CD4-positive, alpha-beta memory T cell (primary cell): ENCODE measurements at places on chromosomes 12 and 14. TPM values are rescaled to one million over a fixed set of nuclear protein-coding genes. Genes with fewer than 3 reads are reported as not detected.

DNA sequence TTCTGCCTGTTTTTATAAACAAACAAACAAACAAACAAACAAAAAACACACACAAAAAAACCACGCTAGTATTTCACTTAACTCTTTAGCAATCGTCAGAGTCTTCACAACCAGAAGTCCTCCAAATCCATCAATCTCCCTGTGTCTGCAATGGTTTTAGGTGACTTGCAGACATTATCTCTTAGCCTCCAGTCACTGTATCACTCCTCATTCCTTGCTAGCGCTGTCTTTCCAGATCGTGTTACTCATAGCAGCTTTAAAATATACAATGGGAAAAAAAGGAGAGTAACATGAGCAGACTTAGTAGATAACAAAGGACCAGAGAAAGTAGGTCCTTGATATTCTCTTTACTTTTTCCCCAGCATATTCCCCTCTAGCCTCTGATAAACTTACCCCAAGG lies 15.5 kb upstream of the ETNK1 start:
- no peaks in the 10 kb centered on the region for H3K4me1 ChIP-seq
- no peaks in the 10 kb centered on the region for H3K36me3 ChIP-seq
- DNase-seq: no peak
- no peak overlapping the region for H3K27ac ChIP-seq

GRCh38 chr12:11814374-11814773 lies 164.9 kb downstream of the ETV6 start:
- no peak for DNase-seq
- peaks cover 48% of the 10 kb centered on the region for H3K4me1 ChIP-seq
- H3K27ac ChIP-seq: no peak overlapping the region
- H3K27me3 ChIP-seq: no peaks in the 10 kb centered on the region

DNA sequence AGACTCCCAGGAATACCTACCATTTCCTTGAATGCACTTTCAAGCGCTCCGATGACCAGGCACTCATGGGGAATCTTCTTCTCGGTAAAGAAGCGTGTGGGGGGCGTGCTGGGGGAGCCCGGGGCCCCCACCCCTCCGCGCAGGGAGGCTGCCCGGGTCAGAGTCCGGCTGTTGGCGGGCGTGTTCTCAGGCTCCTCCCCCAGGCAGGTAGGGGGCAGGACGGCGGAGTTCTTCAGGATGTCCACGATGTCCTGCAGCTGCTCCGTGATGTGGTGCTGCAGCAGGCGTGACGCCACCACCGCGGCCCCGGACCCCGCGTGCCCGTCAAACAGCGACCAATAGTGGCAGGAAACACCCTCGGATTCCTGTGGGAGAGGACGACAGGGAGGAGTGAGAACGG lies 133.2 kb downstream of the PPM1H start:
- no peaks in the 10 kb centered on the region for H3K4me1 ChIP-seq
- no peaks in the 10 kb centered on the region for H3K27me3 ChIP-seq
- H3K36me3 ChIP-seq: no peaks in the 10 kb centered on the region
- no peak overlapping the region for H3K4me3 ChIP-seq
- DNase-seq: no peak
- H3K27ac ChIP-seq: no peak overlapping the region

DNA sequence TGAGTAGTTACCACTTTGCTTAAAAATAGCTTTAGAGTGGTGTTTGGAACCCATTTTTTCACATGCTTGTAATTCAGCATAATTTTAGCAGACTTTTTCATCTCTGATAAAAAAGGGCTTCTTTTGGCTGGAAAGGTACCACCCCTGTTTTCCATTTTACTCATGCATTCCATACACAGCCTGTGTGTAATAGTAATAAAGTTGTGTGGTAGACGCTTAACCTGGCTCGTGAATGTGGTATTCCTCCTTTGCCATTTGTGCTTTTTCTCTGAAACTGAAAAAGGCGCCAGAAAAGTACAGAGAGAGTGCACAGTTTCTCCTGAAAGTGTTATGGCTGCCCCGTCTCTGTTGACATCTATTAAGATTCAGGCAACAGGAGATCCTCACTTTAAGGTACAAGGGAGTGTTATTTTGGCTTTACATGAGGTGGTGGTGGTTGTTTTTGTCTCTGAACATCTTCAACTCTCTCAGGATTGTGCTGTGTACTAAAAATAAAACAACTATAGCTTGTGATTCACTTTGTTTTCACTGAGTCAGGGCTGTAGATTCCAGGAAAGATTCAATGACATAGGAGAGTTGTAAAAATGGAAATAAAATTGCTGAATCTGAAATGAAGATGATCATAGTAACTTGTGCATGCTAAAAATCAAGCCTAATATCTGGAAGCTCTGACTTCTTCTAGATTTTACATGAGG lies 45.6 kb upstream of the MIS18BP1 start:
- H3K36me3 ChIP-seq: no peaks in the 10 kb centered on the region
- no peak overlapping the region for H3K4me3 ChIP-seq
- H3K4me1 ChIP-seq: no peaks in the 10 kb centered on the region
- H3K27me3 ChIP-seq: no peaks in the 10 kb centered on the region
- no peak overlapping the region for H3K27ac ChIP-seq
- DNase-seq: no peak

KLRD1 gene
- total RNA-seq: 0.64 TPM

DNA sequence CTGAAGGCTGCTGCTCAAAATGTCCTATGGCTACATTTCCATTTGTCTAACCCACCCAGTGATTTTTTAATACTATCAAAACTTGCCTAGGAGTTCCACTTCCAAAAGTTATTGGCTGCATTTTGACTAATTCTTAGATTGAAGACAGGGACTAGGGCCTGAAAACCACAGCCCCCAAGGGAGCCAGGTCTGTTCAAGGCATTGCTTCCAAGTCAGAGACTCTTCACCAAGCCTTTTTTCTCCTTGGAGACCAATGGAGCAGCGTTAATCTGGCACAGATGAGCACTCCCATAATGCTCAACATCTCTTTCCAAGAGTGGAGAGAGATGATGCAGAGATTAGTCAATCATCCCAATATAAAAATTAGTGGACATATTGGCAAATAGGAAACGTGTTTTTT lies 112.5 kb upstream of the HIF1A start:
- H3K27me3 ChIP-seq: no peaks in the 10 kb centered on the region
- no peak overlapping the region for H3K27ac ChIP-seq
- H3K4me1 ChIP-seq: peaks cover 6% of the 10 kb centered on the region
- H3K36me3 ChIP-seq: no peaks in the 10 kb centered on the region
- no peak for DNase-seq

DNA sequence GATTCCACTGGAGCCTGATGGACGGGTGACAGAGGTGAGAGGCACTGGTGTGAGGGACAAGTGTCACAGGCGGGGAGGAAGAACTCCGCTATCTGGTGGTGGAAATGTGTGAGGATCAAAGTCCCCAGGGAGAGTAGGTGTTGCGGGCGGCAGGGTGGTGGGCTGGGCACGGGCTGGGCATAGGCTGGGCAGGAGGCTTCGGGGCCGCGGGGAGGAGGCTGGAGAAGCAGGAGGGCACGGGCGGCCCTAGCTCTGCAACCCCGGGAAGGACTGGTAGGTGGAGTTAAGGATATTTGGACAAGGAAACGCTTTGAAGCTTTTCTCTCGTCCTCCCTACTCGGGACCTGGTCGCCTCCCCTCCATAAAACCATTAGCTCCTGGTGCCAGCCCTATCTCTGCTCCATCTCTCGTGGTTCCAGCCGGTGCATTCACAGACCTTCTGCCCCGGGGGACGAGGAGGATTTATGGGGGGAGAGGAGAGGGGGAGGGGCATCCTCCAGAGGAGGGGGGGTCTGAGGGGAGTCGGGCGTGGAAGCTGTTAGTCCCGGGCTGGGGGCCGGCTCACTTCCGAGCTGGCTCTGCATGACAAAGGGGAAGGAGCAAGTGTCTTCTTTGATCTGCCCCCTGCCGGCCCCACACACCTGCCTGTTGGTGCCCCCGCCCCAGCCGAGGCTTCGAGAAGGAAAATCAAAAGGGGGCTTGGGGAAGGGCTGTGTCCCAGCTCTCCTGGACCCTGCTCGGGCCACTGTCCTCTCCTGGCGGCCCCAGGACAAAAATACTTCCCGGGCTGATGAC lies 504 bp downstream of the WNT5B start:
- H3K4me3 ChIP-seq: no peak overlapping the region
- H3K36me3 ChIP-seq: no peaks in the 10 kb centered on the region
- H3K27me3 ChIP-seq: peaks cover 27% of the 10 kb centered on the region

ANG gene
- total RNA-seq: 1.3 TPM

- H3K27me3 ChIP-seq: no peaks in the 10 kb centered on the region
- no peak overlapping the region for H3K27ac ChIP-seq
- H3K4me3 ChIP-seq: no peak overlapping the region
- H3K4me1 ChIP-seq: no peaks in the 10 kb centered on the region
- no peak for DNase-seq
Observed at GRCh38 chr14:103727313-103727980, 11.8 kb downstream of the ZFYVE21 start.

DNA sequence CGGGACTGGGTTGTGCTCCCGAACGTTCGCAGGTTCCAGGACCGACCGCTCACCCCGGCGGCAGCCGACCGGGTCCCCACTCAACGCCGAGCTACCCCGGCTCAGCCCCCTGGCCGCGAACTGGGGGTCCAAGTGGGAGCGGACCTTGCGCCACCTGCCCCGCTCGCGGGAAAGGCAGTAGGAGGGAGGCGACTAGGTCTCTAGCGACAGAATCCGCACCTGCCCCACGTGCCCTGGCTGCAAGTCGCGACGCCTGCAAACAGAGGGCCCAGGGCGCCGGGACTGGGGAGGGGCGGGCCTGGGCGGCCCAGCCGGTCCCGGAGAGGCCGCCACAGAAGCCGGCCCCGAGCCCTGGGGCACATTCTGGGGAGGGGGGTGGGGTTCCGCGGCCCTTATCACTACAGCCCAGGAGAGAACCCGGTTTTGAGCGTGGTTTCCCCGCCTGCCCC lies 239.2 kb upstream of the CPNE8 start:
- H3K4me1 ChIP-seq: no peaks in the 10 kb centered on the region
- no peak for DNase-seq
- H3K4me3 ChIP-seq: no peak overlapping the region

GRCh38 chr14:72024043-72024407 lies 91.8 kb downstream of the RGS6 start:
- no peak overlapping the region for H3K27ac ChIP-seq
- H3K4me3 ChIP-seq: no peak overlapping the region
- peak; percentile 20 for DNase-seq
- no peaks in the 10 kb centered on the region for H3K4me1 ChIP-seq
- no peaks in the 10 kb centered on the region for H3K27me3 ChIP-seq

DNA sequence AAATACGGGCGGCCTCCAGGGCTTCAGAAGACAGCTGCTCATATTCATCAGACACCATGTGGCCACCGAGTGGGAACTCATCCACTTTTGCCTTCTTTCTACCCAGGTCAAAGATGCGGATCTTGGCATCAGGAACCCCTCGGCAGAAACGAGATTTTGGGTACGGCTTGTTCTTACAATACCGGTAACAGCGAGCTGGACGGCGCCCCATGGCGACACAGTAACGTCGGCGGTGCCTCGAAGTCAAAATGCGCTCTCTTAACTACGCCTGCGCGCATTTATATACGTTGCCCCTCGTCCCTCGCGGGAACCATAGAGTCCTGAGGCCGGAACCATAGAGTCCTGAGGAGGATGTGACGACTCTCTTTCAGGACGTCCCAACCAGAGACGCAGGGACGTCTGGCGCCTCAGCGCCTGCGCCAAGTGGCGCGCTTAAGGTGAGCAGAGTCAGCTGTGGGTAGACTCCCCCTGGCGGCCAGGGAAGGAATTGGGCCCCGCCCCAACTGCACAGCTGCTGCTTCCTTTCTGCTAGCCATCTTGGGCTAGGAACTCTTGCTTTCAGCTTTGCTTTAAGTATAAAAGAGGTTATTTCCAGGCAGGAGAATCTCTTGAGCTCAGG lies at the start of gene RPL10L:
TSS of gene RPL10L (minus strand) at position 256 of the 619 bp plus-strand sequence. CDS start at position 211, 45 bp downstream.
- H3K27me3 ChIP-seq: no peaks in the 10 kb centered on the region
- no peaks in the 10 kb centered on the region for H3K36me3 ChIP-seq
- no peak within 1 kb of the TSS for H3K4me3 ChIP-seq

CLEC4D gene
- not detected for total RNA-seq

GRCh38 chr14:69632164-69632563 lies 20.8 kb downstream of the SUSD6 start:
- no peak for DNase-seq
- H3K36me3 ChIP-seq: no peaks in the 10 kb centered on the region
- H3K4me3 ChIP-seq: no peak overlapping the region
- H3K27me3 ChIP-seq: no peaks in the 10 kb centered on the region
- H3K4me1 ChIP-seq: peaks cover 98% of the 10 kb centered on the region

KRT81 gene
- not detected for total RNA-seq

DDN gene
- not detected for total RNA-seq
